ENCODE measurements at places on chromosomes 5 and 9. TPM values are rescaled to one million over a fixed set of nuclear protein-coding genes. Genes with fewer than 3 reads are reported as not detected.

C5orf58 gene
- not detected for total RNA-seq

CDH18 gene
- total RNA-seq = not detected

CKMT2 gene
- total RNA-seq = not detected

C5orf52 gene
- total RNA-seq = not detected

IQGAP2 gene
- 72.7 TPM for total RNA-seq

RXFP3 gene
- not detected for total RNA-seq

TTC16 gene
- total RNA-seq = 2.9 TPM

ZDHHC11B gene
- 0.24 TPM for total RNA-seq

NPDC1 gene
- 82.7 TPM for total RNA-seq

PAIP1 gene
- 29.6 TPM for total RNA-seq

PPP2R2B gene
- total RNA-seq = 0.60 TPM

PCDHGA8 gene
- total RNA-seq = 0.05 TPM

IL3 gene
- total RNA-seq = not detected

KCNV2 gene
- not detected for total RNA-seq

PCDHGC5 gene
- total RNA-seq = not detected

RGS7BP gene
- not detected for total RNA-seq

RGMB gene
- total RNA-seq = 2.7 TPM

Measured in activated naive CD4-positive, alpha-beta T cell treated with anti-CD3 and anti-CD28 coated beads, Interleukin-2, amount 10 ng/mL, durations not matched to agents 5 hours and 36 hours (primary cell).